Activated naive CD8-positive, alpha-beta T cell treated with anti-CD3 and anti-CD28 coated beads, Interleukin-2, amount 50 U/mL, for 24 hours (primary cell): ENCODE measurements at places on chromosomes 6 and 20.
A peak's percentile ranks its signal among the peaks of the same experiment; 100 is the strongest.

DNA sequence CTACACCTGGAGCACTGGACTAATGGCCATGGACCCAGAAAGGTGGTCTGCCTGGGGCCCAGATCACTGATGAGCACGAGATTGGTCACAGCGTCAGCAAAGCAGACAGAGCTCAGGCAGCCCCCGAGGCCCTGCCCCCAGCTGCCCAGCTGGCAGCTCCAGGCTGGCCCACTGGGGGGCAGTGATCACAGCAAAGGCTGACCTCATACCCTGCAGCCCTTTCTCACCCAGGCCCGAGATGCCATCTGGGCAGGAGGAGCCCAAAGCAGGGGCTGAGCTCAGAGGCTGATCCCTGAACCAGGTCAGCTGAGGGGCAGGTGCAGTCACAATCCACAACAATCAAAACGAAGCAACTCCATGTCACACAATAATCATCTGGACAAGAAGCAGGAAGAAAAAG, 4.1 kb downstream of the MAP1LC3A start:
- DNase-seq = no peak

GRCh38 chr20:5691918-5692618, 58.1 kb upstream of the SHLD1 start:
- DNase-seq = no peak

DNA sequence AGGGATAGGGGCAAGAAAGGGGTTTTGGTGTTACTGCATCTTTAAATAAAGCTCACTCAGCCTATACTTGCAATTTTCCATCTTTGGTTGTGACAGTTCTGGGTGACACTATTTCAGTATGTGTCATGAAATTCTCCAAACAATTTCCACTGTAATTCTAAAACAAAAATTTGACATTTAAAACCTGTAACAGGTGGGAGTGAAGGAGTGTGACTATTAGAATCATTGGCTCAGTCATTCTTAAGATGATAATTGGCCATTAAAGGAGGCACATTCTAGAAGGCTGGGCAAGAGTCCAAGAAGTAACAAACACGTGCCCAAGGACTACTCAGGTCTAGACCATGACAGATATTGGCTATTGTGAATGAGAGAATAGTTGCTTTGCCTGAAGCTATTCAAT, 153.3 kb upstream of the ARG1 start:
- no peak for DNase-seq

DNA sequence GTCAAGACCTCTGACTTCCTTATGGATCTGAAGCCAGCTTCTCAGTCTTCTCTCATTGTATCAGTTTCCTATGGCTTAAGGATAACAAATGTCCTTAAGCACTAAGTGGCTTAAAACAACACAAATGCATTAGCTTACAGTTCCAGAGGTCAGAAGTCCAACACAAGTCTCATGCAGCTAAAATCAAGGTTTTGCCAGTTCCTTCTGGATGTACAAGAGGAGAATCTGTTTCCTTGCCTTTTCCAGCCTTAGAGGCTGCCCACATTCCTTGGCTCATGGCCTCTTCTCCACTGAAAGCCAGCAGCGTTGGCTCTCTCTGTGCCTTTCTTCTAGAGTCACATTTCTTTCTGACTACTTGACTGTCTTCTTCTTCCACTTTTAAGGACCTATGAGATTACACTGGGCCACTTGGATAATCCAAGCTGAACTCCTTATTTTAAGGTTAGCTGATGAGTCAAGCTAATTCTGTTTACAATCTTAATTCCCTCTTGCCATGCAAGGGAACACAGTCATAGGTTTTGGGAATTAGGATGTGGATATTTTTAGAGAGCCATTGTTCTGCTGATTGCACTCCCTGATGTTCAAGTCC, 179.0 kb downstream of the BCAS1 start:
- no peak for DNase-seq

DNA sequence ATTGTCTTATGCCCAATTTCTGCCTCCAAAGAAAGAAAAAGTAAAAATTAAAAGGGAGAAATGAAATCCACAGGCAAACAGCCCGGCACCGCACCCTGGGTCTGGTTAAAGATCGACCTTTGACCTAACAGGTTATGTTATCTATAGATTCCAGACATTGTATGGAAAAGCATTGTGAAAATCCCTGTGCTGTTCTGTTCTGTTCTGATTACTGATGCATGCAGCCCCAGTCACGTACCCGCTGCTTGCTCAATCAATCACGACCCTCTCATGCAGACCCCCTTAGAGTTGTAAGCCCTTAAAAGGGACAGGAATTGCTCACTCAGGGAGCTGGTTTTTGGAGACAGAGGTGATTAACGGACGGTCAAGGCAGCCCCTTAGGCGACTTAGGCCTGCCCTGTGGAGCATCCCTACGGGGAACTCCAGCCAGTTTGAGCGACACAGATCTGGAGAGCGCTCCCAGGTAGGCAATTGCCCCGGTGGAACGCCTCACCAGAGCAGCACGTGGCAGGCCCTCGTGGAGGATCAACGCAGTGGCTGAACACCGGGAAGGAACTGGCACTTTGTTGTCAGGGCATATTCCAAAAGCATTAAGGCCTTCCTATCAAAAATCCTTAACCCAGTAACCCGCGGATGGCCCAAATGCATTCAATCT, 12.0 kb upstream of the HFE start:
- DNase-seq = no peak

GRCh38 chr20:58271606-58272351, 37.7 kb upstream of the RAB22A start:
- DNase-seq = peak; percentile 50

DNA sequence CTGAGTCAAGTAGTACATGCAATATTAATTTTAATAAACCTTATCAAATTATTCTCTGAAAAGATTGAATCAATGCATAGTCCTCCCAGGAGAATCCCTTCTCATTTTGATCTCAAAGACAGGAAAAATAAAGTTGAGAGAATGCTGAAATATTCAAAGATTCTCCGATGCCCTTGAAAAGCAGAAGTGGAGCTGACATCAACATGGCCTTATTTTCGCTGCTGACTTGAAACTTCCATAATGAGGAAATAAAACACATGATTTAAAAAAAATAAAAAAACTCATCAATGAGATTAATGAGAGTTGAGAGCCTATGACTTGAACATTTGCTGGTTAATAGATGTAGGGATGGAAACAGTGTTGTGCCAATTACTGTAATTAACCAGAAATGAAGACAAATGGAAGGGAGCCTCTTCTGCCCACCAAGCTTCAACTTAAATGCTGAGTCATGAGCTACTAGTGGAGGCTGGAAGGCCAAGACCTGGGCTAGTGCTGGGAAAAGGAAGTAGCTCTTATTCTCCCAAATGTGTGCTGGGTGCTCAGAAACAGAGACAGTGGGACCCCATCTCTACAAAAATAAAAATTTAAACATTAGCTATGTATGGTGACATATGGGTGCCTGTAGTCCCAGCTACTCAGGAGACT, 139.9 kb downstream of the BFSP1 start:
- DNase-seq = no peak

DNA sequence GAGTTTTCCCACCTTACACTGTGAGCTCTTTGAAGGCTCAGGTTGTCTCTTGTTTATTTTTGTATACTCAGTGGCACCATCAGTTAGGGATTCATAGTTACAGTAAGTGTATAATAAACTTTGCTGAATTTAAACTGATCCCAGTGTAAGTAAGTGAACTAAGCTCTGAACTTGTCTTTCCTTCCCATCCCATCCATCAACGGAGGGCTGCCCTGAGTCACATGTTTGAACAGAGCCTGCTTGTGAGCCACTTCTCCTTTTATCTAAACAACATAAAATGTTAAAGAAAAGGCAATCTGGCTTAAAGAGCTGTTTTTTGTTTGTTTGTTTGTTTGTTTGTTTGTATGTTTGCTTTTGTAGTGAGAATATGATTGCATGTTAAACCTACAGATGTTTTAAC, 185.7 kb upstream of the MARCKS start:
- no peak for DNase-seq

DNA sequence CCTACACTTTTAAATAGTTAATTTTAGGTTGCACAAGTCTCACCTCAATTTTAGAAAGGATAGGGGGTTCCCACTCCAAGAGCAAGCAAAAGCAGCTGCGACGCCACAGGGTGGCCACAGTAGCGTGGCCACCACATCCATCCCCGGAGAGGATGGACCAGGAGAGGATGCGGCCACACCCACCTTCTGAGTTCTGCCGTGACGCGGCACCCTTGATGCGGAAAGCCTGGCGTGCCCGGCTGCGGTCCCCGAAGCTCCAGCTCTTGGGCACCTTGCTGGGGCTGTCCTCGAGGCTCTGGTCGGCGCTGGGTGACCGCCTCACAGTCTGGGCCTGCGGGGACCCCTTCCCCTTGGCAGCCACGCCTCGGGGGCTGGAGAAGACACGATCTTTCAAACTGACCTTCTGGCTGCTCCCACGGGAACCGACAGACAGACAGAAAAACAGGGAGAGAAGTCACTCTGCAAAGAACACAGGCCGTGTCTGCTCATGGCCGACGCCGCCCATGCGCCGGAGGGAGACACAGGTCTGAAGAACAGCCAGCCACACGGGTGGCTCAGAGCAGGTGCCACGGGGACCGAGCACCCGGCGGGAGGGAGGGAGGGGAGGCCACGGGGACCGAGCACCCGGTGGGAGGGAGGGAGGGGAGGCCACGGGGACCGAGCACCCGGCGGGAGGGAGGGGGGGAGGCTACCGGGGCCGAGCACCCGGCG, 53.7 kb upstream of the CHRNA4 start:
- DNase-seq = no peak

DNA sequence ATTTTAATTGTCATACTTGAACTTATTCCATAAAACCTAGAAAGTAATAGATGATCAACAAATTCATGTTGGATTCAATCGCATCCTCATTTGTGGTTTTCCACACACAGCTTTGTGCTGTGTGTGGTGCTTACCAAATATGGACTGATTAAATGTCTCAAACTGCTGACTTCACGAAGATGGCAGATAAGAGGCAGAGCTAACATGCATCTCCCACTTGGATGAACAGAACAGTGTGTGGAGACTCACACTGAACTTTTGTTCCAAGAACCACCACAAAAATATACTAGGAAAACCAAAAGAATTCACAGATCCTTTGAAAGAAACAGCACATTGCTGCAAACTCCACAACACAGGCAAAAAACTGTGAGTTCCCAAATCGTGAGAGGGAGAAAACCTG, 603.7 kb downstream of the TENT5A start:
- DNase-seq = no peak

DNA sequence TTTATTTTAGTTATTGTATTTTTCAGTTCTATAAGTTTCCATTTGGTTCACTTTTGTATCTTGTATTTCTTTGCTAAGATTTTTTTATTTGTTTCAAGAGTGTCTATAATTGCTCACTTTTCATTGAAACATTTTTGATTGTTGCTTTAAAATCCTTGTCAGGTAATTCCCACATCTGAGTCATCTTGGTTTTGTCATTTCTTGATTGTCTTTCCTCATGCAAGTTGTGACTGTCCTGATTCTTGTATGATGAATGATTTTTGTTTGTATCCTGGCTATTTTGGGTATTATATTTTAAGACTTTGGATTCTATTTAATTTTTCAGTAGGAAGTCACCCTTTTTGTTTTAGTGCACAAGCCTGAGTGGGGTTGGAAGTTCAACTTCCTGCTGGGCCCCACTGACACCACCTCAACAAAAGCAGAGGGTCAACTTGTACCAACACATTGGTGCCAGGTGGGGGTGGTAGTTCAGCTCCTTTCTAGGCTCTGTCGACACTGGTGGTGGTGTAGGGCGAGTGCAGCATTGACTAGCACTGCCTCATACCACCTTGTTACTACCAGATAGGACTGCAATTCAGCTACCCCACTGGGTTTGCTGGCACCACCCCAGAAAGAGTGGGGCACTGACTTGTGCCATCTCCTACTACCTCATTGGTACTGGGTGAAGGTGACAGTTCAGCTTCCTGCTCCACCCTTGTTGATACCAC, 8.8 kb downstream of the RSPH3 start:
- peak; percentile 37 for DNase-seq

- no peak for DNase-seq
Observed at GRCh38 chr6:112933947-112934346, 586.8 kb downstream of the RFPL4B start.

DNA sequence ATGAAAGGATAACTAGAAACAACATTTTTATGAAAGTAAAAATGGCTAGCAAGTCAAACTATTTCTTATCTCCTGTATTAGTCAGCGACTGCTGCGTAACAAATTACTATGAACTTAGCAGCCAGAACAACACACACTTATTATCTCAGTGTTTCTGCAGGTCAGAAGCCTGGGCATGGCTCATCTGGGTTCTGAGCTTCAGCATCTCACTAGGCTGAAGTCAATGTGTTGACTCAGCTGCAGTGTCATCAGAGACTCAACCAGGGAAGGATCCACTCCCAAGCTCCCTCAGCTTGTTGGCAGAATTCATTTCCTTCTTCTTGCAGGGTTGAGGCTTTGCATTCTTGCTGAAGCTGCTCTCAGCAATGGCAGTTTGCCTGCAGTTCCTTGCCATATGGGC, 33.2 kb upstream of the IGF2R start:
- no peak for DNase-seq

- peak; percentile 59 for DNase-seq
Observed at GRCh38 chr6:15464211-15464725, 198.6 kb downstream of the DTNBP1 start.

DNA sequence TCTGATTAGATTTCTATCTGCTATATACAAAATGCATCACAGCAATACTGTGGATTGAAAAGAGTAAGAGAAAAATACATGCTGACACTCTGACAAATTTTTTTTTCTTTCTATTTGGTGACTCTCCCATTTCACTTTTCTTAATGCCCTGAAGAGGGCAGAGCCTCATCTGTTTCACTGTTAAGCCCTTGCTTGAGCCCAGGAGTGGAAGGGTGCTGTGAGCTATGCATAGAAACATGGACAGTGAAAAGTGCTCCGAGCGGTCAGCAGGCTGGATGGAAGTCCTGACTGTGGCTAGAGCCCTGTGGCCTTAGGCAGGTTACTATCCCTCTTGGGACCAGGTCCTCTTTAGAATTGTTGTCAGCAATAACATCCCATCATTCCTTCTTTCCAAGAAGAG, 17.4 kb upstream of the CSE1L start:
- no peak for DNase-seq

DNA sequence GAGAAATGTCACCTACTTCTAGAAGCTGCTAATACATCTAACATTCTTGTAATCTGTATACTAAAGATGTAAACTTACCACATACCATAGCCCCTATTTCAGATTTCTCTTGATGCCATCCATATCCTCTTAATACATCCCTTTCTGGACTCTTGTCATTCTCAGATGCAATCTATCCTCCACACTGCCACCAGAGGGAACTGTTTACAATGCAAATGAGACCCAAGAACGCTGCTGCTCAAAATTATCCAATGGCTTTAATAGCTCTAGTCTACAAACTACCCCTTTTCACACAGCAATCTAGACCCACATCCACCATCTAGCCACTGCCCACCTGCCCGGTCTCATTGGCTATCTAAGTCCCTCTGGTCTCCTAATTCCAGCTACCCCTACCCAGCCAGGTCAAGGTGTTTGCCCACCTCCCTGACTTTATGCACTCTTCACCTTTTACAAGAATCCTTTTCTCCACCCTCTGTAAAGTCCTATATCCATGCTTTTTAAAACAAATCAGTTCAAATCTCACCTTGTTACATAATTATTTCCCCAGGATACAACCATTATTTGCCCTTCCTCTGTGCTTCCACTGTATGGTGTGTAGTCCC, 14.8 kb downstream of the FAXC start:
- DNase-seq = peak; percentile 17

GRCh38 chr6:34143884-34144580, 1.9 kb downstream of the GRM4 start:
- DNase-seq = peak; percentile 49
